Choroid plexus epithelial cell (primary cell): ENCODE measurements at places on chromosomes 3 and 15.

DNA sequence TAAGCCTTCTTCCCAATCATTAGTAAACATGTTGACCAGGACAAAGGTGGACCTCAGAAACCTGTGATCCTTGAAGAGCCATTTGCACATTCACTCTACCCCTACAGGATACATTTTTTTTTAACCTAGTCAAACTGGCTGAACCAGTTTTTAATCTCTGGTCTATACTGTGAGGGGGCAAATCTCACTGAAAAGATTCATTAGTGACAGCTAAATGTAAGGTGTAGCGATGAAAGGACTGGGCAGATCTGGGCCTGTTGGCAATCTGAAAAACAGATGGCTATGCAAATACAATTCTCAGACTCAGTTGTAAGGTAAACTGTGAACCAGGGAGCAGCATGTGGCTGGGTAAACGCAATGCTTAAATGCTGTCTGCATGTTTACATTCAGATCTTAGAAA, 75.6 kb upstream of the SNTN start:
- DNase-seq, result no peak

DNA sequence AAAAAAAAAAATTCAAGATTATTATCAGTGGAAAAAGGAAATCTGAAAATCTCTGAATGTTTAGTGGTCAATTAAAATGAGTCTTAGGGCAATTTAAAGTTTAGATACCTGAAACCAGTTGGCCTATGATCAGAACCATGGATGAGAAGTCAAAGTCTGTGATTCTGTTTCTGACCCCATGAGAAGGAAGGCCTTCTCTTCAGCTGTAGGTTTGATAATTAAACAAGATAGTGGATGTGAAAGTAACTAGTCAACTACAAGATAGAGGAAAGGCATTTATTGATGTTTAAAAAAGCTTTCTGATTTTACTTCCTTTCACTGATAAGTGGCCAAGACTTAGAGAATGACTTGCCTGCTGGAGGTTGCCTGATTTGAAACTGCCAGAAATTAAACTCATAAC, 8.7 kb downstream of the PLS1 start:
- DNase-seq, result no peak

- DNase-seq, result peak; percentile 21
Measured at GRCh38 chr3:36166477-36166876, 213.8 kb upstream of the STAC start.

DNA sequence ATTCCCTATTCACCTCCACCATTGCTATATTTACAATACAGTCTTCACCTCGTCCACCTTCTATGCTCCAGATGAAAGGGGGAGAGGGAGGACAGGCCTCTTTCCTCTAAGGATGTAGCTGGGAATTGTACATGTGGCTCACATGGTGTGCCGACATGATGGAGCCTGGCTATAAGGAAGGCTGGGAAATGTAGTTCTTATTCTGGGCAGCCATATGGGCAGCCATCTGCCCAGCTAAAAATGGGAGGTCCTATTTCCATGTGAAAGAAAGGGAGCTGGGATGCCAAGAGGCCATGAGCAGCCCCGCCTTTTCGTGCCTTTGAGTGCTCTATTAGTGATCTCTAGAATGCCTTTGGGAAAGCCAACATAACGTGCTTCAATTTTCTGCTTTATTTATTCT, 27.1 kb upstream of the MGLL start:
- no peak for DNase-seq

GRCh38 chr3:128573160-128573559, 77.5 kb downstream of the RPN1 start:
- no peak for DNase-seq

- DNase-seq, result no peak
Measured at GRCh38 chr15:88022716-88023115, 233.8 kb downstream of the NTRK3 start.

DNA sequence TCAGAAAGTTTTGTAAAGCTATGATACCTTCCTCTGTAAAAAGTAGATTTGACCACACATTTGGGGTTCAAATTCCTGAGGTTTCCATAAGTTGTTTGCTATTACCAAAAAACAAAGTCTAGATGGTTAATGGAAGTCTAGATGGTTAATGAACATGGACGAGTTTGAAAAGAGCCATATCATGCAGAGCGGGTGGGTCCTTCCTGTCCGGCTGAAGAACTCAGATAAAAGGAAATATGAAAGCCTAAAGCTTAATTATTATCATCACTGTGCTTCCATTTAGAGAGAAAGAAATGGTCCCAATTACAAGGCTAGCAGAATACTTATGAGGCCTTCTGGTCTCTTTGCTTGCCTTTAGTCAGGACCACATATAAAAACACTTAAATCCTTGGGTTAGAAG, 132.1 kb upstream of the SATB1 start:
- no peak for DNase-seq

DNA sequence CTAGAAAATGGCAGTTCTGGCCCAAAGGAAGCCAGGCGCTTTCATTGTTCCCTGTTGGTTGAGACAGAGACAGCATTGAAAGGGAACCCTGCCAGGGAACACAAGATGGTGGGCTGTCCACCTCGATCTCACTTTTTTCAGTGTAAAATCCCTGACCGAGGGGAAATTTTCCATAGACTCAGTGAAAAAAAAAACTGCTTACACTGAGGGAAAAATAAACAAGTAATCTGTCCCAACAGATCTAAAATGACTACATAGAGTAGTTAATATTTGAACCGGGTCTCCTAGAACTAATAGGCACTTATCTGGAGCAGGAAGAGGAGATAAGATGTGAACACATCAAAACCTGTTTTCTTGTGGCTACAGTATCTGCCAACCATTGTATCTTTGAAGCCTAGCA, 763.4 kb upstream of the GOLIM4 start:
- no peak for DNase-seq

- no peak for DNase-seq
Measured at GRCh38 chr3:4850211-4850927, 128.9 kb upstream of the BHLHE40 start.

- DNase-seq, result peak; percentile 60
Measured at GRCh38 chr3:27360113-27361078, 8.8 kb downstream of the NEK10 start.

DNA sequence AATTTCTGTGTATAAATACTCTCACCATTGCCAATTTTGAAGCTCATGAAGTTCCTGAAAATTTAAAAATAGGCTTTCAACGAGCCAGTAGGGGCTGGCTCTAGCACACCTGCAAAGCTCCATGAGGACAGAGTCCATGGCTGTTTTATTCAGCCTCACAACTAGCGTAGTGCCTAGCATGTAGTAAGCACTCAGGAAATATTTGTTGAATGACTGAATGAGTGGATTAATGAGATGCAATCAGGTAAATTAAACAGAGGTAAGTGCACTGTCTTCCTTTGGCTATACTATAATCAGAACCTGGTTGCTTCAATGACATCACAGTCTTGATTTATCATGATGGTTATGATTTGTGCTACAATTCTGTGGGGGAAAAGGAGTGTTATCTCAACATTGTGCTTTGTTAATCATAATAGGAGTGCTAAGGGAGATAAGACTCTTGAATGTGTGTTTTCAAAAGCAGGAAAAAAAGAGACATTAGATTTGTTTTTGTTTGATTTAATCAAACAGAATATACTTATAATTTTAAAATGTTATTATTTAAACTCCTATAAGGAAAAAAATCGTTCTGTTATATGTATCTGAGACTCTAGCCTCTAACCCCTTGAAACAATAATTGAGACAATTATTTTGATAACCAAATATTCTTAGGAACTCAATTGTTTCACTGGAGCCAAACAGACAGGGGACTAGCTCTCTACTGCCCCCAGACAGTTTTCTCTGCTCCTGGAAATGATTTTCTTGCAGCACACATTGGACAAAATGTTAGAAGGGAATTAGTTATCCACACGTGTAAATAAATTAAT, 171.7 kb upstream of the ATP11B start:
- peak; percentile 13 for DNase-seq

GRCh38 chr3:15633159-15633558, 31.6 kb downstream of the BTD start:
- DNase-seq, result no peak

DNA sequence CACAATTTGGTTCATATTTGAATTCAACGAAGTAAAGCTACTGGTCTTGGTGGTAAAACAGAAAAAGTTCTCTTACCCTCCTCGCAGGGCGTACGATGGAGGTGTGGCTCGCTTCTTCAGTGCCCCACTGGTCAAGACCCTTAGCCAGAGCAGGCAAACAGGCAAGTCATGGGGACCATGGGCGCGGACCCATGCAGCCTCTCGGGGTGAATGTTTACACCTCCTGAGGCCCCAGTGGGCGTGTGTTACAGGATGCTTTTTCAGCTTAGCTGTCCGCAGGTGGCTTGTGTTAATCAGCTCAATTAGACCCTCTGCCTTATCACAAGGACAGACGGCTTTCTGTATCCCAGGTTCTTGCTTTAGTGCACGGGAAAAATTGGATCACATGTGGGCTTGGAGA, 991.8 kb downstream of the GBE1 start:
- DNase-seq, result no peak

GRCh38 chr3:44060164-44060563, 181.5 kb upstream of the TOPAZ1 start:
- no peak for DNase-seq

GRCh38 chr3:59374818-59375211, 325.0 kb upstream of the CFAP20DC start:
- no peak for DNase-seq

GRCh38 chr3:185716436-185717108, 108.3 kb downstream of the IGF2BP2 start:
- peak; percentile 62 for DNase-seq

DNA sequence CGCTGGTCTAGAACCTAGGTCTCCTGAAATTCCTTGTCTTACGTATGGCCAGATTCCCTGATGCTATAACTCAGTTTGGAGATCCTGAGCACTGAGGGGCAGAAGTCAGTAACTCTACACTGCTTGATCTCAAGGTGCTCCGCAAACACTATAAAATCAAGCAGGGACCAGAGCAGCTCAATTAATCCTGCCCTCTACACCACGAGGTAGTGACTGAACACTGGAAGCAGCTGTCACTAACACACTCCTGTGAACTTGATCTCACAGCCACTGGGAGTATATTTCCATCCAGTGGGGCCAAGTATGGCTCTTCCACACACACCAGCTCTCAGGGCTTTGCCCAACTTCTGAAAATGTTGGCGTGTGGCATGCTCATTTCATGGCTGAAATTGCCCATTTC, 51.0 kb downstream of the EDEM1 start:
- DNase-seq, result no peak

DNA sequence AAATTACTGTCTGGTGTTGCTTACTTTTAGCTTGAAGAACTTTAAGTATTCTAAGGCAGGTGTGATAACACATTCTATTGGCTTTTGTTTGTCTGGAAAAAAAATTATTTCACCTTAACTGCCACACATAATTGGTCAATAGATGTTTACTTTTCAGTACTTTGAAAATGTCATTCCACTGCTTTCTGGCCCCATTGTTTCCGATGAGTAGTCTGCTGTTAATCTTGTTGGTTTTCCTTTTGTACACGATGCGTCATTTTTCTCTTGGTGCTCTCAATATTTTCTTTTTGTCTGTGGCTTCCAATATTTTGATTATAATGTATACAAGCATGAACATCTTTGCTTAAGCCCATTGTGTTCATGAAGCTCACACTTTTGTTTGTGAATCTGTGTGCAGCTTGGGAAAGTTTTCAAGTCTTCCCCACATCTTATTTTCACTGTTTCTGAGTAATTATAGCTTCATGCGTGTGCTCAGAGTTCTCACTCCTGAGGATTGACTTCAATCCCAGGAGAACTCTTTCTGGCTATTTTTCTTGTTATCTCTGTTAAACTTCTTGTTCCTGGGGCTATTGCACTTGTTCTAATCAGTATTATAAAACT, 664.7 kb downstream of the IGSF11 start:
- no peak for DNase-seq

- no peak for DNase-seq
Measured at GRCh38 chr3:118859950-118860349, 174.7 kb downstream of the IGSF11 start.

GRCh38 chr3:102841866-102842265, 407.1 kb downstream of the ZPLD1 start:
- DNase-seq, result no peak

GRCh38 chr15:39407116-39407515, 173.8 kb upstream of the THBS1 start:
- no peak for DNase-seq

- no peak for DNase-seq
Measured at GRCh38 chr3:3165241-3165640, 14.2 kb downstream of the CRBN start.

DNA sequence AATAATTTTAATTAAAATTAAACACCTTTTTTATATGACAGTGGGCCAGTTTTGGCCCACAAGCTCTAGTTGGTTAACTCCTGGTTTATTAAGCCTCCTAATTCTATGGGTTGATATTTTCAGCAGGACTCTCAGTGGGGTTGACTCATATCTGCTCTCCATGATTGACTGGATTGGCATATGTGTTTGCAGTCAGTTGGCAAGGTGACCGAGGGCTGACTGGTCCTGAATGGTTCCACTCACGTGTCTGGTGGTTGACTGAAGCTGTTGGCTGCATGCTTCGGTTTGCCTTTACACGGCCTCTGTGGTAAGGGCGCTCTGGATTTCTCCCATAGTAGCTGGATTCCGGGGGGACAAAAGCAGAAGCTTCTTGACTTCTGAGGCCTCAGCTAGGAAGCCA, 65.3 kb upstream of the ZNF280D start:
- no peak for DNase-seq

- no peak for DNase-seq
Measured at GRCh38 chr3:153252963-153253362, 90.9 kb downstream of the RAP2B start.

GRCh38 chr3:23739536-23739935, 66.2 kb upstream of the UBE2E1 start:
- DNase-seq, result peak; percentile 76

- DNase-seq, result peak; percentile 86
Measured at GRCh38 chr3:123258811-123259420, 57.2 kb downstream of the SEC22A start.

- DNase-seq, result no peak
Measured at GRCh38 chr3:57785446-57785845, 29.3 kb downstream of the SLMAP start.

- no peak for DNase-seq
Measured at GRCh38 chr3:153180860-153181372, 18.9 kb downstream of the RAP2B start.

GRCh38 chr15:98881526-98882520, 125.8 kb downstream of the PGPEP1L start:
- peak; percentile 82 for DNase-seq

- no peak for DNase-seq
Measured at GRCh38 chr3:25120665-25121064, 307.4 kb upstream of the RARB start.

DNA sequence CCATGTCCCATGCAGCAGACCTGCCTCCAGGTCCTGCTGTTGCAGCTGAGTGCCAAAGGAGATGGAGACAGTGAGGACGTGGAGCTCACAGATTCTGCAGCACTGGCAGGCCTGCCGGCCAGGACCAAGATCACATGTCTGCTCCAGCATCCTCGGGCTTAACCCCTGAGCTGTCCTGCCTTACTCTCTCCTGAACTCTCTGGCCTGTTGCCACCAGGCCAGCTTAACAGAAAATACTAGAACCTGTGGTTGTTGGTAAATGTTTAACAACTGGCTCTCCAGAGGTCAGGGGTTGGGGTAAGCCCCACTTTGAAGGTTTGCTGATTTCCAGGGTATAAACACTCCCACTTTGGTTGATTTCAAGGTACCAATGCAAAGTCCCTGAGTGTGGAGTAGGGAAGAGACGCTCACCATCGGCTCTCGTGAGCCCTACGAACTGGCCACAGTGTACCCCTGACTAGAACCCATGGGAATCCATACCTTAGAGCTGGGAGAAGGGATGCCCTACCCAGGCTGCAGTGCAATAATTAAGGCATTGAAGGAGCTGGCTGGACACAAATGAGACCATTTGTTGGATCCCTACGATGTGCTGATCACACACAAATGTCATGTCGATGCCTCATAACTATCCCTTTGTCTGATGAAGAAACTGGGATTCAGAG, 147.9 kb downstream of the OR4M2 start:
- DNase-seq, result no peak
